CD4-positive, alpha-beta T cell treated with Interleukin-2 at 100 ng/mL for 4 hours (primary cell): ENCODE measurements at places on chromosomes 13 and 19.

DNA sequence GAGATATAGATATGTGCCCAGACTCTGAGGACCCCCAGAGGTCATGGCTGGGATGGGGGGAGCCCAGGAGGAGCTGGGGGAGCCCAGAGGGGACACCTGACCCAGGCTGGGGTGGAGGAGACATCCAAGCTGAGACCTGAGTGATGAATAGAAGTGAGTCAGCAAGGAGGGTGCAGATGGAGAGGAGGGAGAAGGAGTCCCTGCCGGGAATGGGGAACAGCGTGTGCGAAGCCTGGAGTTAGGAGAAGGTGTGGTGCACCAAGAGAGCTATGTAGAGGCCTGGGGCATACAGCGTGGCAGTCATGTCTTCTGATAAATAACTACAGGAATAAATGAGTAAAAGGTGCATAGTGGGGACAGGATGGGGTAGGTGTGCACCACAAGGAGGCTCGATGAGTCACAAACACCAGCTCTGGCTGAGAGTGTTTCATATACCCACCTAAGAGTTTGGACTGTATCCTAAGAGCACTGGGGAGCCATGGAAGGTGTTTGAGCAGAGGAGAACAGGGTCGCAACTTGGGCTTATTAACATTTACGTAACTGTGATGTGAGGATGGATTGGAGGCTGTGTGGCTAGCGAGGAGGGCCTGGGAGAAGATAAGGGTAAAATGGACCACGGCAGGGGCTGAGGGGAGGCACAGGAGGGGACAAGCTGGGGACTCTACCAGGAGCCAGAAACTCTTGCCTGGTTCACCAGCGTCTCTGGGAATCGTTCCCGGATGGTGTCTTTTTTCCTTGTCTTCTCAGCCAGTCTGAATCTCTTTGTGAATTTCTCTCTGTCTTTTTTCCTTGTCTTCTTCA, 1.4 kb downstream of the CEACAM18 start:
- DNase-seq = no peak

- no peak for DNase-seq
These were observed 205.9 kb upstream of the MIR17HG start for GRCh38 chr13:91141543-91142061.

DNA sequence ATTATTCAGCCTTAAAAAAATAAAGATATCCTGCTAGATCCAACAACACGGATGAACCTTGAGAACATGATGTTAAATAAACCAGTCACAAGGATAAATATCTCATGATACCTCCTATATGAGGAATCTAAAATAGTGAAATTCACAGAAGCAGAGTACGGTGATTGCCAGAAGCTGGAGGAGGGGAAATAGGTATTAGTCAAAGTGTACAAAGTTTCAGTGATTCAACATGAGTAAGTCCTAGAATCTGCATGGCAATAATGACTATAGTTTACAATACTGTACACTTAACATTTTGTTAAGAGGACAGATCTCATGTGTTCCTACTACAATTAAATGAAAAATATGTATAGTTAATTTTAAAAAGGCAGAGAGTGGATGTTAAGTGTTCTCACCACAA, 206.6 kb upstream of the SLC10A2 start:
- DNase-seq = no peak

GRCh38 chr13:107834281-107834680, 381.1 kb downstream of the LIG4 start:
- no peak for DNase-seq

GRCh38 chr19:54905803-54906511, at the start of gene NCR1:
Gene NCR1, plus strand, starts transcription at chr19:54906148. Its CDS starts 40 bp downstream, at chr19:54906188.
- DNase-seq = peak; percentile 18

- DNase-seq = no peak
These were observed 127.5 kb downstream of the FREM2 start for GRCh38 chr13:38814331-38814730.

GRCh38 chr19:54168174-54168917, 4.6 kb downstream of the TMC4 start:
- DNase-seq = peak; percentile 90

DNA sequence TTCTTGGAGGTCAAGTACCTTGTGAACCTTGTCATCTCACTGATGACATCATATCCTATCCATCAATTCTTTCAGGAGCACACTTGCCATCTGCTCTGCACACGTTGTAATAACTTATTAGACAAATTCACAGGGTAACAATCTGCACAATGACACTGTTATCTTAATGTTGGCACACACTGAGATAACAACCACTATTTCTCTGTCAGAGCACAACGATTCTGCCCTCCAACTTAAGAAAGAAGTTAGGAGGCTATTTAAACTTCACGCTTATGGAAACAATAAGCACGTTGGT, 351.3 kb downstream of the DACH1 start:
- no peak for DNase-seq

GRCh38 chr19:41932259-41932719, 4.0 kb upstream of the ERFL start:
- no peak for DNase-seq

GRCh38 chr19:646779-647565, 7.3 kb downstream of the FGF22 start:
- no peak for DNase-seq

DNA sequence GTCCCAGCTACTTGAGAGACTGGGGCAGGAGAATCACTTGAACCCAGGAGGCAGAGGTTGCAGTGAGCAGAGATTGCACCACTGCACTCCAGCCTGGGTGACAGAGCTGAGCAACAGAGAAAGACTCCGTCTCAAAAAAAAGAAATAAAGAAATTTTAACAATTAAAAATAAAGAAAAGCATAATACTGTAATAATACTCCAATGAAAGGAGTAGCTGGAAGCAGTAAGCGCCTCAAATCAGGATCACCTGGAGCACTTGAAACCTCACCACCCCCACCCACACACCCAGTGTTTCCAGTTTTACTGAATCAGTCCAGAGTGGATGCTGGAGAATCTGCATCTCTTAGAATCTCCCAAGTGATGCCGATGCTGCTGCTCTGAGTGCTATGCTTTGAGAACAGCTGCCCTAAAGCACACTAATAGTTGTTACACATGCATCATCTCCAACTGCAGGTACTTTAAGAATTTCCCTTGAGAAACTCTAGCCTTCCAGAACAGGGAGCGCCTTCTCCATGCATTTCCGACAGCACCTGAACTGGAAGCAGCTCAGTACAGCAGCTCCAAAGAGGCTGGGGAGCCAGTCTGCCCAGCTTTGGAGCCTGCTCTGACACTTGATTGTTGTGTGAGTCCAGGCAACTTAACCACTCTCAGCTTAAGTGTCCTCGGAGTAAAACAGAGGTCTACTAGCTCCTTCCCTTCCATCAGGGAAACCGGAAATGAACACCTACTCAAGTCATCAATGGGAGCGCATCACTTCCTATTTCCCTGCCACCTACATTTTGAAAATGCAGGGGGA, 2.9 kb downstream of the ABCC4 start:
- no peak for DNase-seq

GRCh38 chr19:46306501-46306900, 9.7 kb downstream of the HIF3A start:
- DNase-seq = no peak

GRCh38 chr13:82147526-82147925, 1734.7 kb downstream of the SLITRK1 start:
- no peak for DNase-seq

GRCh38 chr19:12946731-12947496, 1.3 kb downstream of the RAD23A start:
- DNase-seq = no peak

- DNase-seq = no peak
These were observed 38.0 kb downstream of the GAS6 start for GRCh38 chr13:113825841-113826240.

- DNase-seq = no peak
These were observed 12.0 kb downstream of the NDUFA11 start for GRCh38 chr19:5891572-5891937.
